ENCODE measurements at places on chromosomes 6 and 20.

GRCh38 chr20:35387334-35387733 is 24.4 kb downstream of the UQCC1 start:
- DNase-seq, result no peak

DNA sequence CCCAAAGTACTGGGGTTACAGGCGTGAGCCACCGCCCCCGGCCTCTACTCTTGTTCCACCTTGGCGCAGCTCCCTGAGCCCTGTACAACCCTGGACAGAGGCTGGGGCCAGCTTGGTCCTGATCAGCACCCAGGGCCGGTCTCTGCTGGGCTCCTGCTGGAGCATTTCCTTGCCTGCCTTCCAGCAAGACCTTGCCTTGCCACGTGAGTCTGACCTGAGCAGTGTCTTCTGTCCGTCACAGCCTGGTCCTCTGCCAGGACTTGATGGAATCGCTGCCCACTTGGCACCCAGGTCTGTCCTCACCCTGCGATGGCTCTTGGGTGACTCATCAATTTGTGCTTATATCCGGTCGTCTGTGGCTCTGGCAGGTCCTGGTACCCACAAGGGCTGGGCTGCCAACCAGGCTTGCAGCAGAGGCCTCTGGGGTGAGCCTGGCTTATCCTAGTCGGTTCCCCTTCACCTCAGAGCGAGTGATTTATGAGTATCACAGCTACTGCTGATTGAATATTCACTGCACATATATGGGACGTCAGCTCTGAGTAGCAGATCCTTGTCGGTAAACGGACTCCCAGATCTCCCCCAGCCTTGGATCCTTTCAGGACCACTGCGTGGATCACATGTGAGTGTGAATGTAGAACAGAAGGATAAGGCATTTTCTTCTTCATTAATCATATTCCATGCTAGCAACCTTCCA is 10.1 kb upstream of the SULF2 start:
- DNase-seq, result peak; percentile 56

- no peak for DNase-seq
These were observed 148.9 kb downstream of the NFATC2 start for GRCh38 chr20:51393571-51393970.

DNA sequence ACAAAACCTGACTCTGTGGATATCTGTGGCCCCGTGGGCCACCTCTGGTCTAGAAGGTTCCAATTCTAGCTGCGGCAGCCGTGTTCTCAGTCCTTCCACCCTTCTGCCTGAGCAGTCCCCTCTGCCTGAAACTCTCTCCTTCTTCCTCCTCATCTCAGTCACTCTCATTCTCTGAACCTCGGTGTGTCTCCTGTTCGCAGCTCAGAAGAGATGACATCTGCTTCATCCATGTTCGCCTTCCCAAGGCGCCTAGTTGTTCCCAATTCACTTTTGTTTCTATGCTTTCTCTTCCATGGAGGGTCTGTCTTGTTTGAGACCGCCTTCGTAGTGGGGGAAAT is 95.5 kb downstream of the CEBPB start:
- DNase-seq, result no peak

- no peak for DNase-seq
These were observed 138.0 kb upstream of the EEF1E1 start for GRCh38 chr6:8240301-8240700.

DNA sequence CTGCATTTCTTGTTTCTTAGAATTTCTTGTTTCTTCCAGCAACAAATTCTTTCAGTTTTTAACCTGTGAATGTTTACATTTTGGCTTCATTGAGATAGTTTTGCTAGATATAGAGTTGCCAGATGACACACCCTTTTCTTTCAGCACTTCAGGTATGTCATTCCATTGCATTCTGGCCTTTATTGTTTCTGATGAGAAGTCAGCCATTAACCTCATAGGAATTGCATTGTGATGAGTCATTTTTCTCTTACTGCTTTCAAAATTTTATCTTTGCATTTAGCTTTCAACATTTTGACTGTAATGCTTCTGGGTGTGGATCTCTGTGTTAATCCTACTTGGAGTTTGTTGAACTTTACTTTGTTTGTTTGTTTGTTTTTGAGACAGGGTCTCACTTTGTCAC is 440.3 kb upstream of the HS3ST5 start:
- DNase-seq, result no peak

- peak; percentile 8 for DNase-seq
These were observed 6.1 kb downstream of the UBD start for GRCh38 chr6:29553268-29554057.

DNA sequence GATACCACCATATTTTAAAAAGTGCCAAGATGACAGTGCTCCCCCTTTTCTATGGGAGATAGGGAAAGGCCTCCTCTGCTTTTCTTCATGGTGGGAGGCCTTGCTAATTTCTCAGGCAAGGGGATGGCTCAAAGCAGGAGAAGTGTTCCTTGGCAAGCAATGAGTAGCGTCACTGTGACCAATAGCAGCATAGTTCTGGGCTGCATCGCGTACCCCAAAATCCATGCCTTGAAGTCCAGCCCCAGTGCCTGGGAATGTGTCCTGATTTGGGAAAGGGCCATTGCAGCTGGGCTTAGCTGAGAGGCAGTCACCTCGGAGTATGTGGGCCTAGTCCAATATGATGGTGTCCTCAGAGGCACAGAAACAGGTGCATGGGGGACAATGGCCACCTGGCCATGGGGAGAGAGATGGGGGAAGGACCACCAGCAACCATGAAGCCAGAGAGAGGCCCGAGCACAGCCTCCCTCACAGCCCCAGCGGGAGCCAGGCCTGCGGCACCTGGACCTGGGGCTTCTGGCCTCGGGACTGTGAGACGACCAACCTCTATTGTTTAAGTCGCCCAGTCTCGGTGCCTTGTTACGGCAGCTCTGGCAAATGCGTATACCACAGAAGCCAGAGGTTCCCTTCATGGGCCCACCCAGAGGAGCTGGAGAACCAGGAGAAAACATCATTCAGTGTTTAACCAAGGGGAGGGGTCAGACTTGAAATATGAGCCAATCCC is 153.1 kb upstream of the RPS6KA2 start:
- DNase-seq, result no peak

DNA sequence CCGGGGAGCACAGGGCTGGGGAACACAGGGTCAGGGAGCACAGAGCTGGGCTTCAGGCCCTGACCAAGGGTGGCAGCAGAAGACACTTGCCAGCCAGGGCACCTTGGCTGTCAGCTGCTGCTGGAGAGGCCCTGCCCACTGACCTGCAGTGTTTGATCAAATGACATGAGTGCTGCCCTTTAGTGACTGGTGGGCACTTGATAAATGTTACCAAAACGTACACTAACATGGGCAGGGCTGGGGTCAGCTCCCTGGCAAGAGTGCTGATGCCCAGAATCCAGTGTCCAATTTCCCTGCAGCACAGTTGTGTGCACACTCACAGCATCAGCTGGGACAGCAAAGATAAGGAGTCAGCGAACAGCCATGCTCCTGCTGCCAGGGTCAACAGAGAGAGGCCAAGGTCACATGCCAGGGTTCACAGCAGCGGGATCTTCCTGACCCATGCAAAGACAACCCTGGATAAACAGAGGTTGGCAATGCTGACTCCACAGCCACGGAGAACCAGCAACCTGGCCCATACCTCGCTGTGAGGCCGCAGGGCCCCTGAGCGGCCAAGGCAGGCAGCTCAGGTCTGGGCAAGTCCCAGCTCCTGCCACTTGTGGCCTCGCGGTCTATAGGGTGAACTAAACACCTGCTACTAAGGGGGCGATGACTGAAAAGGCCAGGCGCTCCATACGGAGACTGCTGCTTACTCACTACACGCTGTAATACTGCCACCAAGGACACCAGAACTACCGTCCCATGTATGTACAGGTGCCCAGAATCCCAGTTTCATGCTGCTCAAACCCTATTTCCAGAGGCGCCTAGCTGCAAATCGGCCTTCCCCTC is 46.3 kb downstream of the NINL start:
- DNase-seq, result no peak

DNA sequence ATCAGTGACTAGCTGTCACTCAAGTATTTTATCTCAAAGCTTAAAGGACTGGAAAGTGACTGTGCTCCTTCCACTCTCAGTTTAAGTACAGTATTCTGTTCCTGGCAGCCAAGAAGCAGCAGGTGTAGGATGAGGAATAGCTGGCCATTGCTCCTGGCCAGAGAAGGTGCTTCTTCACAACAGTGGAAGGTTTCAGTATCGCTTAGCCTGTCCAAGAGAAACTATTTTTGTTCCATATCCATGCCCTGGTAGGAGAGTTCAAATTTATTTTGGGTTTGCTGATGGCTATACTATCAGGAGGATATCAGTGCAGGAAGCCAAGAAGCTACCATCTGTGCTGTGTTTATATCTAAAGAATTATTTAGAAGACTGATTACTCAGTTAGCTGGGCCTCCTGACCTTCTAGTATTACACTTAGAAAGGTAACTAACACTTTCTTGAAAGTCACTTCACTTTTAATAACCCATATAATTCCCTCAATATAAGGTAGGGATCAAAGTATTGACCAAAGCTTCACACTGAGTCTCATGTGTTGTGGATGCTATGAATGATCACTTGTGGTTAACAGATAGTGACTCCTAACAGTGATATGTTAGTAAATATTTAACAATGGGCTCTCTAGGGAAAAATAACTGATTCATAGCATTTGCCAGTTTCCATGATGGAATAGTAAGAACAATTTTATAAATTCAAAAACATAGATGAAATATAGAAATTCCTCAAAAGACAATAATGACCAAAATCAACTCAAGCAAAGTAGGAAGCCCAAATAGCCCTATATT is 99.9 kb downstream of the AIG1 start:
- no peak for DNase-seq

DNA sequence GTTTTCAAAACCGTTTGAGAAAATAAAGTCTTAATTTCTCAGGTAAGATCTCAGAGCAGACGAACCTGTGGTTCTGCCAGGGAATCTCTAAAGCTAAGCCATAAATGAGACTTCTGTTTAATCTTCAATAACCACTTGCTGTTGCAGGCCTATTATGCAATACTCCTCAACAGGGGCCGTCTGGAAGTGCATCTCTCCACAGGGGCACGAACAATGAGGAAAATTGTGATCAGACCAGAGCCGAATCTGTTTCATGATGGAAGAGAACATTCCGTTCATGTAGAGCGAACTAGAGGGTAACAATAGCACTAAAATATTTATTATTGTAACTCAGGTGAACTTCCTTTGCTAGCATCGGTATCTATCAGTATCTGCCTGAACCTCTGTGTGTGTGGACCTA is 223.7 kb downstream of the ARHGAP18 start:
- no peak for DNase-seq

DNA sequence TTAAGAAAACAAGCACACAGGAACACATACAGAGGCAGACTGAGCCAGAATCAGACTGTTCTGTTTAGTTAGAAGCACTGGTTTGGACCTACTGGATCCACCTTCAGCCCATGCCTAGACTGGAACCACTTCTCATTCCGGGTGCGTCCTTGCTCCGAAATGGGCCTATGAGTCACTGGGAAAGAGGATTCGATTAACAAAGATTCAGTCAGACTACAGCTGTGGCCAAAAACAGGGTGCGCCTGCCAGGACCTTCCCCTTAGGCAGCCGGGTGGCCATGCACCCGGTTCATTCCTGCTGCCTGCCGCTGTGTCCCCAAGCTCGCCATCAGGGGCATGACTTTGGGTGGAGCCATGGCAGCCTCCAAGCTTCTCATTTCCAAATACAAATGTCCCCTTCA is 14.5 kb upstream of the KCNK5 start:
- no peak for DNase-seq

DNA sequence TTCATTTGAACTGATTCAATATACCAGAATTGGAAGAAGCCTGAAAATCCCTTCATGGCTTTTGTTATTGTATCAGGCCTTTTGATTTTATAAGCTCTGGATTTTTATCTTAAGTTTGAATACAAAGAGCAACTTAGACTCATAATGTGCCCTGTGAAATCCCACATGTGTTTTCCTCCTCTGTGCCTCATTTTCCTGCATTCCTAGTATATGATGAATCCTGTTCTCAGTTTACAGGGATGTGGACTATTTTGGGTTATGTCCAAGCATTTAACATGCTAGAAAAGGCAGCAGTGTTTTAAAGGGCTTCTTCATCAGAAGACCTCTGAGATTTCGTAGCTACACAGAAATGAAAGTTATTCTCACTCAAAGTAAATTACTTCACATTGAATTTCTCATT is 455.0 kb downstream of the RFPL4B start:
- no peak for DNase-seq

- no peak for DNase-seq
These were observed 134.0 kb downstream of the SCML4 start for GRCh38 chr6:107689951-107690642.

DNA sequence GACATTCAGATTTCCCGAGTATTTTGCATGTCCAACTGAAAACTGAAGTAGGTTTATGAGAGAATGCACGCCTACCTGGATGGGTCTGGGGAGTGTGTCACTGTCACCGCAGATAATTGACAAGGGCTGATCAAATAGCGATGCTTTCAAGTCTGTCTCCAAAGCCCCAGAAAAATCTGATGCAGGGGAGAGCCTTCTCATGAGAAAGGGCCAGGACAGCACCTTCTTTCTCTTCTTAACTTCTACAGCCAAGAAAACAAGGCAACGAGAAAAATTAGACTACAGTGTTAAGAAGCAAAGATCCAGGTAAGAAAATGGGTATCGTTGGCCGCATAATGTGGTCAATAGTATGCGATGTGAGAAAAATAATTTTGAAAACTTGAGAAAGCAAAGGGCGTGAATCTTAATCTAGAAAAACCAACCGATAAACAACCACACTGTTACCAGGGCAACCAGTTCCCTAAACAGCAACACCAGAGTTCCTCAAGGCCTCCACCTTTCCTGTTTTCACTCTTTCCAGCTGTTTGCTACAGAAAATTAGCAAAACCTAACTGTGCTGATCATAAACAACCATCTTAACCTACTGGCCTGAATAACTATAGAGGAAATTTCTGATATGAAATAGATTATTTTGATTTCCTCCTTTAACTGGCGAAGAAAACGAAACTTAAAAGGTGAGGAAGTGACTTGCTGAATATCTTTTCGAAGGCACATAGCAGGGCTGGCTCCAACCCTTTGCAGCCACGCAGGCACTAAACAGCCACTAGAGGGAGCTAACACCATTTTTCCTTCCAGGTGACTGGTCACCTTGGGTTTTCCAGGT is 2.6 kb downstream of the TAGAP start:
- DNase-seq, result no peak

DNA sequence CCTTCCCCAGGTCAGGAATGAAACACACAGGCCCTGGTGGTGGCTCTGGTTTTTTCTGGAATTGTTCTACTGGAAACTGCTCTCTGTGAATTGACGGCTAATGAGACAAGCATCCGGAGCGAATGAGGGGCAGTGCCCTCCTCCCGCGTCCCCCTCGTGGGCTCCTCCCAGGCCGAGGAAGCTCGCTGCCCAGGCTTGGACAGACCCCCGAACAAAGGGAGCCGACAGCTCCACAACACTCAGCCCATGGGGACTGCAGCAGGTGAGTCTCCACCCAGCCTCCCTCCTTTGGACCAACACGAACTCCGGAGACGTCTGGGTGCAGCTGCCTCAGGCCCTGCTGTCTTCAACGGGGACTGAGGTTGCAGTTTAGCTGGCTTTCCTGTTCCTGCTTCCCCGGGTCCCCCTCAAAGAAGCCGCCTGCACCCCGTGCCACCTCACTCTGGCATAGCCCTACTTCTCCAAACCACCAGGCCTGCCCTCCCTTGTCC is 31.3 kb upstream of the AFDN start:
- DNase-seq, result no peak
